ENCODE measurements at places on chromosomes 4 and X. TPM values are rescaled to one million over a fixed set of nuclear protein-coding genes. Genes with fewer than 3 reads are reported as not detected.

The TEX11 gene
- total RNA-seq = 0.37 TPM

The CYLC1 gene
- not detected for total RNA-seq

- DNase-seq = no peak
Observed at GRCh38 chrX:23656091-23656490, 11.2 kb upstream of the PRDX4 start.

DNA sequence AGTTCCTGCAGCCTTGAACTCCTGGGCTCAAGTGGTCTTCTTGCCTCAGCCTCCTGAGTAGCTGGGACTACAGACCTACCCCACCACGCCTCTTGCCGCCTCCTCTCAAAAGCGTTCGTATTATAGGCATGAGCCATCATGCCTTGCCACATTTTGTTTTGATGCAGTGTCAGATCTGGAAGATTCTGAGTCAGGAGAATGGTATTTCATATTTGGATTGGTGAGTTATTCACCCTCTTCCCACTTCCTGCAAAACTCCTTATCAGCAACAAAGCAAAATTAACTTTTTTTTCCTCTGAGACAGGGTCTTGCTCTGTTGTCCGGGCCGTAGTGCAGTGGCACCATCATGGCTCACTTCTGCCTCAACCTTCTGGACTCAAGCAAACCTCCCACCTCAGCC lies 29.6 kb downstream of the REST start:
- no peak for DNase-seq
